Mesenteric fat pad (tissue), 1 donor: ENCODE measurements at places on chromosomes 13 and 19. TPM values are rescaled to one million over a fixed set of nuclear protein-coding genes. Genes with fewer than 3 reads are reported as not detected.

Gene KMT5C
- 6.8 TPM for total RNA-seq

Gene KCNJ14
- 1.0 TPM for total RNA-seq

Gene ZNF208
- 5.2 TPM for total RNA-seq

Gene ZNF497
- 0.19 TPM for total RNA-seq

Gene MCEMP1
- total RNA-seq: 9.1 TPM

Gene ZNF610
- 1.1 TPM for total RNA-seq

GRCh38 chr19:32317086-32317485, 28.3 kb upstream of the ZNF507 start:
- no peak for DNase-seq

GRCh38 chr13:92158346-92158745, 759.9 kb downstream of the GPC5 start:
- DNase-seq: no peak

GRCh38 chr19:38277969-38278680, 13.8 kb downstream of the SPINT2 start:
- DNase-seq: no peak

DNA sequence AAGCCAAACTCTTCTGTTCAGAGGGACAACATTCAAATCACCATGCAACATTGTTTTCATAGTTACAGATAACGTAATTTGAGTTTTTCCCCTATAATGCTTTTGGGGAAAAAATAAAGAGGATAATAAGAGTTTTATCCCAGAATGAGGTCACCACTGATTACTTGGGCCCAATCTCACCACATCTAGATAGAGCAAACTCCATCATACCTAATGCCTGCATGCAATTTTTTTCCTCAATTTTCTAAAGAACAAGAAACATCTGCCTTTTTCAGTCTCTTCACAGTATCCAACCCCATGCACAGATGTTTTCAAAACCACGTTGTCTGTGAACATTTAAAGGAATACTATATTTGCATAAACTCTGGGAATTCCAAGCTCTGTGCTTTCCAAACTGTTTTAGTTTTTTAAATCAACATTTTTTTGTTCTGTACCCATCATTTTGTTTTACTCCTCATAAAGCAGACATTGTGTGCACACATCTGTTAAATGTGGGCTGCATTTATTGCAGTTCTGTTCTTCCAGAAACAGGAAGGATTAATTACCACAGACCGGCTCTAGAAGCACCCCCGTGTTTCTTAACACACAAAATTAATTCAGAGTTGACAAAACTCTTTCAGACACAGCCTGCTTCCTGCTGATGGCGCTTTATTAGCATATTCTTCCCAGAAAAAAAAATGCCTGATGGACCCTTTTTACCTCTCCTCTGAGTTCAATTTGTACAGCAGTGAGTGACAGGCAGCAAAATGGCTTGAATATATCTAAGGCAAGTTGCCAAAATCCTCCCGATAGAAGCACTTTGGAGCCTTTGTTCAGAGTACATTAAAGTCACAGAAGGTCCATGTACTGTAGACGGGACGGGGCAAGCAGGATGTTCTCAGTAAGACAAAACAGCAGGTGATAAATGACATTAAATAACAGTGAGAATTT, 1171.9 kb downstream of the EFNB2 start:
- no peak for DNase-seq

DNA sequence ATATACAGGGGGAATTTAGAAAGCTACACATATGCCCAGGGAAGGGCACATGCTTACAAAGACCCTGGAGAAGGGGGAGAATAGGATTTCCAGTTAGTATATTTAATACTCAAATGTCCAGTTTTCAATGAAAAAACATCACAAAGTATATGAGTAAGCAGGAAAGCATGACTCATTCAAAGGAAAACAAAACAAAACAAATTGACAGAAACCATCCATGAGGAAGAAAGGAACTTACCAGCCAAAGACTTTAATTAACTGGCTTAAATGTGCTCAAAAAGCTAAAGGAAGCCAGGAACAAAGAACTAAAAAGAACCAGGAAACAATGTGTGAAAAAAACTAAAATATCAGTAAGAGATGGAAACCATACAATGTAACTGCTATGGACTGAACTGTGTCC, 716.2 kb upstream of the ARGLU1 start:
- no peak for DNase-seq

GRCh38 chr13:50521006-50521830, 322.3 kb downstream of the DLEU7 start:
- DNase-seq: no peak

GRCh38 chr19:6070720-6071485, 39.4 kb downstream of the RFX2 start:
- DNase-seq: no peak

DNA sequence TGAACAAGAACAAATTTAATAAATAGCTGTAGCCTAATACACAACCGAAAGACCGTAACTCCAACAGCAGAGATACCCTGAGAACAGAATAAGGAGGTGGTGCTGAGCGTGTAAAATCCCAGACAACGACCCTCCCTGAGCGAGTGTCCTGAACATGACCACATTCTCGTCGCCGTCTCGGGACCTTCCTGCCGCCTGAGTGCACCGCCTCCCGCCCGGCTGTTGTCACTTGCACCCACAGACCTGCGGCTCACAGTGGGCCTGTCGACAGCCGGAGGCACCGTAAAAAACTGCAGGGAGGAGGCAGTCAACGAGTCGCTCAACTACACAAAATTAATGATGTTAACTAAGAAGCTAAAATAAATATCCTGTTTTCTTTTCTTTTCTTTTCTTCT, 35.8 kb upstream of the GRTP1 start:
- peak; percentile 53 for DNase-seq

- no peak for DNase-seq
Observed at GRCh38 chr13:76730220-76730619, 156.0 kb downstream of the KCTD12 start.

GRCh38 chr19:33804021-33804799, 7.5 kb downstream of the KCTD15 start:
- no peak for DNase-seq

DNA sequence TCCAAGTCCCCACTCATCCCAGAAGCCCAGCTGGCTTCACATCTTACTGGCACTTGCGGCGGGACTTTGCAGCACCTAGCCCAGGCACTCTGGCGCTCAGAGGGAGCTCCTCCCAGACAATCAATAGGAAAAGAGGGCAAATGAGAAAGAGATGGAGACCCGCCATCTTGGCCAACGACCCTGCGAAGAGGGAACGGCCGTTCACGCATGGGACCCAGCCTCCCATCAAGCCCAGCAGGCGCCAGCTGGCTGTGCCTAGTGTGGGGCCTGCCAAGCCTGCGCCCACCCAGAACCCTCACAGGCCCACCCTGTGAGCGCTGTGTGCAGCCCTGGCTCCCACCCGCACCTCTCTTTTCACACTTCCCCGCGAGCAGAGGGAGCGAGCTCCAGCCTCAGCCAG, 317.8 kb upstream of the SPRY2 start:
- peak; percentile 84 for DNase-seq

GRCh38 chr19:920051-920864, 3.1 kb downstream of the KISS1R start:
- no peak for DNase-seq

DNA sequence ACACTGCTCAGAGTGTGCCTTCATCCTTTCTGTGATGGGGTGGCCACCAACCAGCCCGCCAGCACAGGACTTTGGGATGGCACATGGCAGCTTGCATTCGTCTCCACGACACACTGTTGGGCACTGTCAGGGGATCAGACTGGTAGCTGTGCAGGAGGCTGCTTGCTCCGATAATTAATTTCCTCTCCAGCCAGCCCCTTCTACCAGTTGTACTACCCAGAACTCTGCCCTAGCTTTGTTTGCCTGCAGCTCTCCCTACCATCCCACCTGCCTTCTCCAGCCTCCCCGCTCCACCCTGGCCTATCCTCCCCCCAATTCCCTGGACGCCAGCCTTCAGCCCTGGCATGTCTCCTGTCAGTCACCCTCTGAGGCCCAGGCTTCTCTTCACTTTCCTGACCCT, 228.3 kb downstream of the TSHZ3 start:
- no peak for DNase-seq

DNA sequence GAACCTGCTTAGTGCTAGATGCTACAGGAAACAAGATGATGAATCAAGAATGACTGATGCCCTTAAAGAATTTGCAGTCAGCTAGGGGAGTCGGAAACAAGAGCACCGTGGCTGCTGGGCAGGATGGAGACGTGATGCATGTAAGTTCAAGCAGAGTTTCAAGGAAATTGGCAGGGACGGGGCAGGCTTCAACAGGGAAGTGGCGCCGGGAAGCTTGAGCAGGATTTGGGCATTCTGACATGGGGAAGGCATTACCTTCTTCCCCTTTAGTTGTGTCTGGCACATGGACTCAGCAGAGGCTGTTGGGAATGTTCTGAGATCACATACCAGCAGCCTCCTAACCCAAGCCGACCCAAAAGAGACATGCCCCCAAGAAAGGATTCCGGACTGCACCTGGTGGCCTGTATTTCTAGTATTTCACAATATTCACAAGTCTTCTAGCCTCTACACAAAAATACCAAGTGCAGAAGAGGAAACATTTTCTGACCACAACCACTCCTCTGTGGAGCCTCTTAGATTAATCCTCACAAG, 138.2 kb downstream of the CRYL1 start:
- no peak for DNase-seq
